Activated effector memory CD4-positive, alpha-beta T cell treated with Interleukin-2 at 50 U/mL for 16 hours (primary cell): ENCODE measurements at places on chromosomes 4 and X.

GRCh38 chrX:71214604-71215337 is 8.3 kb upstream of the GJB1 start:
- DNase-seq = no peak

DNA sequence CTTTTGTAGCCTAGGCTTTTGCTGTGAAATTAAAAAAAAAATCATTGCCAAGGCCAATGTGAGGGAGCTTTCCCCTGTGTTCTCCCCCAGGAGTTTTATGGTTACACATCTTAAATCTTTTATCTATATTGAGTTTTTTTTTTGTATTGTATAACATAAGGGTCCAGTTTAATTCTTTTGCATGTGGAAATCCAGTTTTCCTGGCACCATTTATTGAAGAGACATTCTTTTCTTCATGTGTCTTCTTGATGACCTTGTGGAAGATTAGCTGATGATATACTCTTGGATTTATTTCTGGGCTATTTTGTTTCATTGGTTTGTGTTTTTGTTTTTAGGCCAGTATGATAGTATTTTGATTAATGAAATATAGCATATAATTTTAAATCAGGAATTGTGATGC is 225.0 kb downstream of the ADAM29 start:
- DNase-seq = no peak

GRCh38 chr4:156773648-156774357 is 197.8 kb downstream of the PDGFC start:
- DNase-seq = no peak

DNA sequence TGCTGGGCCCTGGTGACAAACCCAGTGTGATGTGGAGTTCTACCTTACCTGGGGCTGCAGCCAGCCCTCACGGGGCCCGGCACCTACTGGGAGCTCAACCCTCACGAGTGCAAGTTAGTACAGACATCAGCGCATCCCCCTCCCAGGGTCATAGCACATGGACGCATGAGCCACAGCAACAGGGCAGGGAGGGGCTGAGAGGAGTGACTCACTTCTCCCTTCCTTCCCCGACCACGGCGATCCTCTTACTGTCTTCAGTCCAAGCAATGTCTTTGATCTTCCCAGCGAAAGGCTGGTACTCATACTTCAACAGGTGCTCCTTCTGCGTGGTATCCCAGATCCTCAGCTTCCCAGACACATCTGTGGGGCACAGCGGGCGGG is 17.8 kb downstream of the WDR1 start:
- DNase-seq = no peak

DNA sequence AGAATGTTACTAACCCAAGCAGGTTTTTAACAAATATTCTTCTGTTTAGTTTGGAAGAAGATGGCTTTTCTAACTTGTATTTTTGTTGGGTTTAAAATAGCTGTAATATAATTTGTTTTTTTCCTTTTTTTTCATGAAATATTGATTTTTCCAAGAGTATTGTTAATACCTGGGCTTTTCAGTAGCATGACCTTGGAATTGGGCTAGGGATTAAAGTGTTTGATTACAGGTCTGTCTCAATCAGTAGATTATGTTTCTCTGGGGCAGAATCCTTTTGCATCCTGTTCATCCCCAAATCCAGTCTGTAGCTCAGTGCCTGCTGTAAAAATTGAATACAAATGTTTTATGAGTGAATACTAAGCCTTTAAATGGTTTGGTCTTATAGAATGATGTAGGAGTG is 479.8 kb downstream of the RAPGEF2 start:
- no peak for DNase-seq

DNA sequence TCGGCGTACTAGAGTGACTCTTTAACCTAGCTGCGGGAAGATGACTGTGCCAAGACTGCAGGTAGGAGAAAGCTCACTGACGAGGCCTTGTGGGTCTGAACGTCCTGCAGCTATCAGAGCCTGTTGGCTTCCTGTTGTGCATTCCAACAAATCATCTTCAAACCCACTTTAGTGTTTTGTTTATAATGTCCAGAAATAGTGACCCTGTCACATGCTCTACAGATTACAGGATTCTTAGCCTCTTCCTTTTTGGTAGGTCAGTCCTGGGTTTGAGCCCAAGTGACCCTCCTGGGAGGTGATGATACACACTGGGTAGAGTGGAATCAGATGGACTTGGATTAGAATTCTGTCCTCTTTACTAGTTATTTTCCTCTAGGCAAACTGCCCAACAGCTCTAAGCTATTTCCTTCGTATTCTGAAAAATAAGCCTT is 33.2 kb downstream of the HTT start:
- DNase-seq = no peak

DNA sequence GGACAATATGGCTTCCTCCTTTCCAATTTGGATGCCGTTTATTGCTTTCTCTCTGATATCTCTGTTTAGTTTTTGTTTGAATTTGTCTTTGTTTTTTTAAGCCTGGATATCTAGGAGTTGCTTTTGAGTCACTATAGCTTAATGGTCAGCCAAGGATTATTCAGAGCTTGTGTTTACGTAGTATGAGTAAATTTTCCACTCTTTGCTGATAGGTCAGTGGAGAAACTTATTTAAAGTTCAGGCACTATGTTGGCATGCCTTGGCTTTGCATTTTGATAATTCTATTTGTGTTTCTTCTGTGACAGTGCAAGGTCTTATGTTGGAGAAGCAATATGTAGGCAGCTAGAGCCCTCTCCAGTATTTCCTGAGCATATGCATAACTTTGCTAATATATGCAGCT is 315.2 kb downstream of the GRID2 start:
- no peak for DNase-seq

DNA sequence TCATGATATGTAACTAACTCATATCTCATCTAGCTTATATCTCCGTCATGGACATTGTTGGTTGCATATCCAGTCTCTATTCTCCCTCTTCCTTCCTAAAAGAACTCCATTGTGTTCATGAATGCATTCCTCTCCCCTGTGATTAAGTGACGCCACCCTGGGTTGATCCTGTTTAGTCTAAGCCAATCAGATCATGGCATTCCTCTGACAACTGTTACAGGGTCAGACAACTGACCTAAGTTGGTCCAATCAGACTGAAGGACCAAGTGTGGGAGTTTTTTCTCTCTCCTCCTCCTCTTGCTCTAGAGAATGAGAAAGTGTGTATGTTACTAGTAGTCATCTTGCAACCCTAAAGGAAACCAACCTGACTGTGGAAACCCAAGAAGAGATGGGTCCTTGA is 3.6 kb downstream of the APOO start:
- DNase-seq = no peak

GRCh38 chr4:588351-588849 is 12.3 kb upstream of the TMEM271 start:
- no peak for DNase-seq

DNA sequence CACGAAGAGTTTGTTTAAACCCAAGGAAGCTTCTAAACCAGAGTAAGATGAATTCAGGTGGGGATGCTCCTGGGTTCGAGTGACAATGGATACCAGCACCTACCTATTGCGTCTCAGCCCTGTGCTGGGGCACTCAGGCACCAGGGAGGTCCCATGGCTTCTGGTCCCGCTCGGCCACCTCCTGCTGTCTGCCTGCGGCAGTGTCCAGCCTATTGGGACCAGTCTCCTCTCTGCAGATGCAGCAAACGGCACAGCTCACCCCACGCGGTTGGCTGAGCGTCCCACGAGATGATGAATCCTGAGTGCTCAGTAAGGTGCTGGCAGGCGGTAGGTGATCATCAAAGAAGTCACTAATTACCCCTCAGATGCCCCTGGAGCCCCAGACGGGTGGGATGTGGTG is 75.2 kb downstream of the ACOX3 start:
- DNase-seq = no peak

- DNase-seq = no peak
Measured at GRCh38 chrX:20228245-20228644, 38.5 kb downstream of the RPS6KA3 start.

DNA sequence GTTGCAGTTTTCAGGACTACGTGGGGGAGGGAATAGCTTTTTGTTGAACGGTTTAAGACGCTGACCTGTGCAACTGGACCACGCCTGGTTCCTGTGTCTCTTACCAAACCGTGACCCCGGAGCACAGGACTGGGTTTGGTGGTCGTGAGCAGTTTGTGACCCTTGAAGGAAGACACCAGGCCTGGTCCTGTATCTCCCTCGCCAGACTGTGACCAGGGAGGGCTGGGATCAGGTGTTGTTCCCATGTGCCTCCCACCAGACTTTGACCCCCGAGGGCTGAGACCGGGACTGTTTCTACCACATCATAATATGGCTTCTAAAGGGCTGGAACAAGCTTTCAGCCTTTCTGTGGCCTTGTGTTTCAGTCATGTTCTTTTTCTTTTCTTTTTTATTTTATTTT is 683 bp downstream of the EBP start:
- DNase-seq = no peak

DNA sequence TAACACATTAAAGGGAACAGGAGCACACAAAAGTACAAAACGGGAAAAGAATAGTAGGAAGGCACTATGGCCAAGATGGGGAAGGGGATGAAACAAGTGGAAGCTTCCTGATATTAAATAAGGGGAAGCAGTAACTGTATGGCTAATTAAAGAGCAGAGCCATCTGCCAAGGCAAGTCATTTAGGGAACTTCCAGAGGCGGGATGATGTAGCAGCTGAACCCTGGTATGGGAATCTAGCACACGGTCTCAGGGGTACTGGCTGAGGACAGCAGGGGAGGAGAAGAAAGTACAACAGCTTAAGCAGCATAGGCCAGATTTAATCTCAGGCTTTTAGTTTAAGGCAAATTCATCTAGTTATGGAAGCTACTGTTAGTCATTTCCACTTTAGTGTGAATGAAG is 59.1 kb downstream of the IGFBP7 start:
- DNase-seq = no peak

- DNase-seq = no peak
Measured at GRCh38 chr4:52512291-52512690, 146.8 kb downstream of the USP46 start.

DNA sequence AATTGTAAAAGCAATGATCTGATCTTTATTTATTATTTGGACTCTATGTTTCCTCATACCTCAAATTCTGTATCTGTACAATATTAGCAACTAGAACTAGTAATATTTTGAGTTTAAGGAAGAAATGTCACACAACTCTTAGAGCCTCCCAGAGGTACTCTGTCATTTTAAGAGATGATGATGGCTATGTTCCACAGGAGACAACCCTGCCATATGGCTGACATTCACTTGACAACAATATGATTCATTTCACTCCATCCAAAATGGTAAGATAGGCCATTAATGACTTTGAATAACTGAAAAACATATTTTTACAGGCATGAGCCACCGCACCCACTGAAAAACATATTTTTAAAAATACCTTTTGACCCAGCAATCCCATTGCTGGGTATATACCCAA is 190.3 kb downstream of the MAML3 start:
- no peak for DNase-seq

GRCh38 chr4:112830753-112831386 is 193.9 kb downstream of the LARP7 start:
- no peak for DNase-seq
